ENCODE measurements at places on chromosomes 5 and 9.

GRCh38 chr5:8366266-8366665, 497.3 kb downstream of the MTRR start:
- no peaks in the 10 kb centered on the region for H3K36me3 ChIP-seq
- no peak overlapping the region for H3K27ac ChIP-seq
- H3K4me1 ChIP-seq = no peaks in the 10 kb centered on the region

DNA sequence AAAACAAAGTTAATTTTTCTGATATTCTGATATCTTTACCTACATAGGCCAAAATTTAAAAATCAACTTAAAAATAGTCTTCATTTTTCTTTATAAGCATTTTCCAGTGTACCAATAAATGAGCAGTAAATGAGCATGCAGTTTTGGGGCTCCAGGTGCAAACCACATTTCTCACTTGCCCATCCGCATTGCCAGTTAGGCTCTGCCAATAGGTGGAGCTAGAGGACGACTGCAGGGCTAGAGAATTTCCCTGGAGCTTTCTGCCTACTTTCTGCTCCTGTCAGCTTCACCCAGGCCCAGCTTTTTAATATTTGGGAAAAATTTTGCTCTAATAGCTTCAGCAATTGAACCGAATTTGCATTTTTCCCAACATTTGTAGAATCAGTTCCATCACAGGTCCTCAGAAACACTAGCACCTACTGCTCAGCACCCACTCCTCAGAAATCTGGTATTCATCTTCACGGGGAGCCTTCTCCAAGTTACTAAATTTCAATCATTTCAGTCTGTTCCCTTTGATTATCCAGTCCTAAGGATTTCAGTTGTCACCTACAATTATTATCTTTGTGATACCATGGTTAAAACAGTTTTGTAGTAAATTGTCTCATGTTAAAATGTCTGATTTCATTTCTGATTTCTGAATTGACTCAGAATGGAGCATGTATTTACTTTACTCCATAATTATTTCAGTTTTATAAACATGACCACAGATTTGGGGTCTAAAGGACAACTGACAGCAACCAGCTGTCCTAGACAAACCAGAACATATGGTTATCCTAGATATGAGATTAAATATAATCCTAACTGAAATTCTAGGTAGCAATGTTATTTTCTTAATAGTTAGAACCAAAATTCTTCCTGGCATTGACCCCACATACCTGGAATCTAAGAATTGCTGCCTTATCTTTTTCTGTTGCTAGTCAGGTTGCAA, 104.6 kb upstream of the FAM174A start:
- no peak overlapping the region for H3K27ac ChIP-seq
- H3K27me3 ChIP-seq = peaks cover 7% of the 10 kb centered on the region
- no peak overlapping the region for H3K4me3 ChIP-seq
- no peaks in the 10 kb centered on the region for H3K4me1 ChIP-seq
- DNase-seq = peak; percentile 62
- no peaks in the 10 kb centered on the region for H3K36me3 ChIP-seq

GRCh38 chr9:111805830-111806241, 11.1 kb upstream of the SHOC1 start:
- no peak overlapping the region for H3K4me3 ChIP-seq
- H3K36me3 ChIP-seq = no peaks in the 10 kb centered on the region
- no peak overlapping the region for H3K27ac ChIP-seq
- H3K27me3 ChIP-seq = peaks cover 20% of the 10 kb centered on the region
- DNase-seq = no peak
- peaks cover 21% of the 10 kb centered on the region for H3K4me1 ChIP-seq

- H3K36me3 ChIP-seq = no peaks in the 10 kb centered on the region
- no peak overlapping the region for H3K27ac ChIP-seq
- H3K4me3 ChIP-seq = no peak overlapping the region
- no peaks in the 10 kb centered on the region for H3K27me3 ChIP-seq
- DNase-seq = no peak
Observed at GRCh38 chr9:106775960-106776359, 87.0 kb upstream of the ZNF462 start.

- peaks cover 17% of the 10 kb centered on the region for H3K36me3 ChIP-seq
- no peak for DNase-seq
- H3K4me3 ChIP-seq = peak overlapping the region; percentile 70
- H3K27me3 ChIP-seq = no peaks in the 10 kb centered on the region
Observed at GRCh38 chr5:87081016-87081415, 186.7 kb upstream of the RASA1 start.
